B cell (primary cell): ENCODE measurements at places on chromosomes 1 and 21. TPM values are rescaled to one million over a fixed set of nuclear protein-coding genes. Genes with fewer than 3 reads are reported as not detected.

LRRC38 gene
- total RNA-seq = not detected in 2 replicates

SEMA4A gene
- total RNA-seq = 6.4 and 9.2 TPM in 2 replicates

SPRR3 gene
- total RNA-seq = not detected in 2 replicates

CD48 gene
- total RNA-seq = 252 and 255 TPM in 2 replicates

OR10Z1 gene
- not detected in 2 replicates for total RNA-seq
